ENCODE measurements at places on chromosomes 3 and 15.

GRCh38 chr3:150822636-150823035, 59.7 kb upstream of the SIAH2 start:
- DNase-seq: no peak

GRCh38 chr3:188230962-188231361, 77.0 kb downstream of the LPP start:
- DNase-seq: no peak

GRCh38 chr3:151751161-151751560, 17.4 kb downstream of the AADACL2 start:
- DNase-seq: no peak

DNA sequence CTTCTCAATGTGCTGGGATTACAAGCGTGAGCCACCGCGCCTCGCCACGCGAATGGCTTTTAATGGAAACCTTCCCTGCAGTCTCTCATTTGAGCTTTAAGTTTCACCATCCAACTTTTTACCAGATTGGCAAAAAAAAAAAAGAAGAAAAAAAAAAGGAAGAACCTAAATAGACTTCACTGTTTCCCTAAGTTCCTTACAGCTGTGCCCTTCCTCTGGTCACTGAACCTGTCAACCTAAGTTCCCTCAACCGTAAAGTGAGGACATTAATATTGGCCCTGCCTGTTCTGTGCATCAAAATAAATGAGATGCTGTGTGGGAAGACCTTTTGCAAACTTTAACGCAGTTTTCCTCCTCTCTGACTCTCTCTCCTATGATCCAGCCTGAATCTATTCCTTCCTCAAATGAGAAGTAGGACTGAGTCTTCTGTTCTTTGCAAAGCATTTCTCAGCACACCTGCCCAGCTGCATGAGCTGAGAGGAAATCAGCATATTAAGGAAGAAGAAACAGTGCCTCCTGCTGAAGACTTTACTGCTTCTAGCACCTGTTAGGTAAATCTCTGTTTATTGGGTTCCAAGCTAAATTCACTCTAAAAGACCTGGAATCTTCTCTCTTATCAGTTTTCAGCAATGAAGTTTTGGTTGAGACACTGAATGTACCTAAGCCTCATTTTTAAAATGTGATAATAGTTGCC, 99.6 kb upstream of the ETV5 start:
- no peak for DNase-seq

- no peak for DNase-seq
These were observed 52.1 kb downstream of the BDH1 start for GRCh38 chr3:197503652-197504051.

GRCh38 chr3:154496978-154497377, 67.0 kb upstream of the GPR149 start:
- DNase-seq: no peak

DNA sequence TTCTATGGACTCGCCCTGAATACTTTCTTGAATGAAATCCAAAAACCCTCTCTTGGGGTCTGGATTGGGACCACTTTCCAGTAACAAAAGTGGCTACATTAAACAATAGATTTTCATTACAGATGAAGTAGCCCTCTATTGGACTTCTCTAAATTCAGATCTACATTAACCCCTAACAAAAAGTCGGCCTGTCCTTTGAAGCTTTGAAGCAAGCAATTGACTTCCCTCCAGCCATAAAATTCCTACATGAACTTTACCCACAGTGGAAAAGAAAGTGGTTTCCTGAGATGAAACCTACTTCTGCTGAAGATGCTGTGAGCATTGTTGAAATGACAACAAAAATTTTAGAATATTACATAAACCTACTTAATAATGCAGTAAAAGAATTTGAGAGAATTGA, 967.1 kb upstream of the ROBO1 start:
- DNase-seq: no peak

- DNase-seq: no peak
These were observed 243.1 kb downstream of the TLE3 start for GRCh38 chr15:69854521-69855181.

- DNase-seq: no peak
These were observed 90.2 kb downstream of the CHSY1 start for GRCh38 chr15:101161656-101162055.

DNA sequence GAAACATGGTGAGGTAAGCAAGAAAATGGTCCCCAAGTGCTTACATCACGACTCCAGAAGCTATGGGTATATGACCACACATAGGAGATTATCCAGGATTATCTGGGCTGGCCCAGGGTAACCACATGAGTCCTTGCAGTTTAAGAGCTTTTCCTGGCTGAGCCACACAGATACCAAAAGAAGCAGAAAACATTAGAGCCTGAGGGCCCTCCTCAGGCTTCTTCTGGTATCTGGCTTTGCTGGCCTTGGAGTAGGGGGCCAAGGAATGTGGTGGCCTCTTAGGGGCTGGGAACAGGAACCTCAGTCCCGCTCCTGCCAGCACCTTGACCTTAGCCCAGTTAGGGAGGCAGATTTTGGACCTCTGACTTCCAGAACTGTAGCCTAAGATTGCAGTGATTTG, 259.1 kb downstream of the KCNMB2 start:
- no peak for DNase-seq

- DNase-seq: no peak
These were observed 187.7 kb downstream of the SATB1 start for GRCh38 chr3:18237251-18238005.

- DNase-seq: no peak
These were observed 15.4 kb upstream of the KPNA1 start for GRCh38 chr3:122530164-122530563.

GRCh38 chr3:195565716-195566115, 18.0 kb downstream of the APOD start:
- DNase-seq: no peak

DNA sequence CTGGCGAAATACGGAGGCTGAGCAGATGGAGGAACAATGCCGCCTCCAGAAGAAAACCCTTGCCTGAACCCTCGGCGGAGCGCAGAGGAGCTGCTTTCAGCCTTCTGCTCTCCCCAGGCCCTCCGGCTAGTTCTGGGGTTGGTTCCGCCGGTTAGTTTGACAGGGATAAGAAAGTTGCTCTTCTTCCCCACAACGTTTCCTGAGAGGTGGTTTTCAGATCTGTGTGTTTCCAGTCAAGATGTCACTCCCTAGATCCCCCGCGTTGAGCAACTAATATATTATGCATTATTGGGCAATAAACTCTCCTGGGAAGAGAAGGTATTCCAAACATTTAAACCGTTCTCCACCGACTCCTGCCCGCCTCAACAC, 551 bp downstream of the NLGN1 start:
- no peak for DNase-seq

DNA sequence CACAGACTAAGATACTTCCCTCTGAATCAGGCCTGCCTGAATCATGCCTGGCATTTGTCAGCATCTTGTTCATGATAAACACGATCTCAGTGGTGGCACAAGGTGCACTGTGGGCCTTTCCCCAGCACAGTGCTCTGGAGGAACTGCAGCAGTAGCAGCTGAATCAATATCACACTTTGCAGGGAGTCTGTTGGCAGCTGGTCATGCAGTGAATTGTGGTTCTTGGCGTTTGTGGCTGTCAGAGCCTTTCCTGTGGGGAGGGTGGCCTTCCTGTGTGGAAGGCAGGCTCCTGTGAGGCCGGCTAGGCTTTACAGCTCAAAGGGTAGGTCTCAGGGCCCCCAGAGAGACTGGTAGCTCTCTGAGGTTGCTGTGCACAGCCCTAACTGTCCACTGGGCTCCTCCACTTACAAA, 54.4 kb upstream of the TLE3 start:
- DNase-seq: no peak

- no peak for DNase-seq
These were observed 126.5 kb downstream of the ECT2 start for GRCh38 chr3:172877011-172877410.

GRCh38 chr15:81194723-81195122, 2.0 kb upstream of the IL16 start:
- DNase-seq: no peak

DNA sequence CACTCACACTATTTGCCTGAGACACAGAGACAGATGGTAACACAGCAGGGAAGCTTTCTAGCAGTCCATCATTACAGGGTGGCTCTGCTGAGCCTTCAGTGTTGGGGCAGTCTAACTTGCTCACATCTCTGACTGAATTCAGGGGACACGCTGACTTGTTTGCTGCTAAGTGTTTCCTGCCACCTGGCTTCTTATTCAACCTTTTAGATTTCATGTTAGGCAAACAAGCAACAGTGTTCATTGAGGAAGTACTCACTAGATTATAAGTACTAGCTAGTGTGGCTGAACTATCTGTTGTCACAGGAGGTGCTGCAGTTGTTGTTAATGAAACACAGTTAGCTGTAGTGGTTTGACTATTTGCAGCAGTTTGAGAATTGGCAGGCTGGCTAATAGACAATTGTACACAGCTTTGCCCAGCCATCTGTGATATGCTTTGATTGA, 37.3 kb downstream of the USF3 start:
- DNase-seq: no peak

GRCh38 chr15:68643216-68643830, 64.5 kb downstream of the CORO2B start:
- DNase-seq: no peak

- DNase-seq: no peak
These were observed 379.9 kb upstream of the RASGRP1 start for GRCh38 chr15:38944536-38944935.

- DNase-seq: no peak
These were observed 95.3 kb downstream of the CHRNA7 start for GRCh38 chr15:32125595-32125994.

GRCh38 chr3:156516961-156517360, 38.0 kb downstream of the SSR3 start:
- no peak for DNase-seq

DNA sequence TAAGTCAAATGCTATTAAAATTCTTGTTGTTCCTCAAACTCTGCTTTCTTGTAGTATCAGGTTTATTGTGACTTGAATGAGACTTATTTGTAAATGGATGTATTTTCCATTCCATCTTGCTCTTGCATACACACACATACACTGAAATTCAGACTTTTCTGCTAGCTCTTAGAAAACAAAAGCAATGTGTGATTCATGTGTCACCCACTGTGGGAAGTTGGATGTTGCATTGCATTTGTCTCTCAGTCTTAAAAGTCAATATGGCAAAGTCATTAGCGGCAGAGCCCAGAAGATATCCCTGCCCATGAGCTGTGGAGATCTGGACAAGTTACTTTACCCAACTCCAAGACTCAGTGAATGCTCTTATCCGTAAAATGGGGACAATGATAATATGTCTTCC, 357.2 kb upstream of the TPRG1 start:
- no peak for DNase-seq

All from CD4-positive, alpha-beta T cell treated with Interleukin-10 for 1 hour (primary cell).